ENCODE measurements at places on chromosomes 2 and 18. TPM values are rescaled to one million over a fixed set of nuclear protein-coding genes. Genes with fewer than 3 reads are reported as not detected.
A peak's percentile ranks its signal among the peaks of the same experiment; 100 is the strongest.

- DNase-seq: no peak
These were observed 14.4 kb downstream of the SALL3 start for GRCh38 chr18:78994000-78994399.

ALPI gene
- 0.19 TPM for total RNA-seq

DNA sequence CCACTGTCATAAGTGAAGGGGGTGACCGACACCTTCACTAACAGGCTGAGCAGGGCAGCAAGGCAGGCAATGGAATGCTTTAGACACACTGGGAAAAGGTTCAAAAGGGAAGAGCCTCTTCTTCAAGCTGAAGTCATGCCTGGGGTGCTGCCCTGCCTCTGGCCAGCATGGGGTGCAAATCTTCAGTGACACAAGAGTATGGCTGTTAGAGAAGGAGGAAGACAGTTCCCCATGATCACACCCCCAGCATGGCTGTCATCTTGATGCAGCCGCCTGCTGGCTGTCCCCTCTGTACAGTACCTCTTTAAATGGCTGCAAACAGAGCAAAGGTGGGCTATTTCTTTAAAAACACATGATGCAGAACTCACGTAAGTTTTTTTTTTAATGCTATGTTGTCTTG lies 71.9 kb downstream of the INPP4A start:
- DNase-seq: no peak

DNA sequence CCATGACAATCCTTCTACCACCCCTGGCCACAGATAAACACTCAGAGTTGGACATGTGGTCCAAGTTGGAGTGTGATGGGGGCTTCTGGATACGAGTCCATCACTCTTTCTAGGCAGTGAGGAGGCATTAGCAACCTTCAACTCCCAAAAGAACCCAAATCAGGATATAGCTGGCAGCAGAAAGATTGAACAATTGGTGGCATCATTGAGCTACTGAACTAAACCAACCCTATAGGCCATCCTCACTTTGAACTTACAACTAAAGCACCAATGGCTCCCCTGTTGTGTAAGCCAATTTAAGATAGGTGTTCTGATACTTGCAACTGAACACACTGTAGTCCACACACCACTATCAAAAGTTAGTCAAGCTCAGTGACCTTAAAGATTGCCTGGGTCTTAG lies 24.0 kb upstream of the MARCO start:
- no peak for DNase-seq

DNA sequence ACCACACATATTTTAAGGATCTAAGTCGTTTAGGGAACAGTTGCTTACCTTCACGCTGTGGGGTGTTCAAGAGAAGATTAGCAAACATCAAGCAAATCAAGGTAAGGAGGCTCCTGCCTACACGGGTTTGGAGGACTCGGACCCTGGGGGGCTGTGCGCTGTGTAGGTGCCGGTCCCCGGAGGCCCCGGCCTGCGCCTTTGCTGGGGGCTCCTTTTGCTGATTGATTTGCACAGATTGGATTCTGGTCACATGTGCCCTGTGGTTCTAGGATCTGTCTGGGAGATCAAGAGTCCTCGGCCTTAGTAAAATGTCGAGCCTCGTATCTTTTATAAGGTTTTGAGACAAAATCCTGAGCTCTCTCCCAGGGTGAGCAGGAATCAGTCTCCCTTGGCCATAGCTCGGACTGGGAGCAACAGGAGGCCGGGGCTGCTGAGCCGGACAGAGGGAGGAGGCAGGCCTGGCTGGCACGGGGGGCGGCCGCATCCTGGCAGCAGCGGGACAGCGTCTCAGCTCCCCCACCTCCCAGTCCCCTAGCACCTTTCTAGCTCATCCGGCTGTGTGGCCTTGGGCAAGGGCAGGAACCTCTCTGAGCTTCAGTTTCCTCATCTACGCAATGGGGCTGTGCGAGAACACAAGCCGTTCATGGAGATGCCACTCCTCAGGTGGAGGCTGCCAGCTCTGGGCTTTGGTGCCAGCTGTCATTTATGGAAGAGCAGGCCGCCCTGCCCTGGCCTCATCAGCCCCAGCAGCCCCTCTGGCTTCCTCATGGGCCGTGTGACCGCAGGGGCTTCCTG lies 147.2 kb downstream of the MBP start:
- no peak for DNase-seq

DNA sequence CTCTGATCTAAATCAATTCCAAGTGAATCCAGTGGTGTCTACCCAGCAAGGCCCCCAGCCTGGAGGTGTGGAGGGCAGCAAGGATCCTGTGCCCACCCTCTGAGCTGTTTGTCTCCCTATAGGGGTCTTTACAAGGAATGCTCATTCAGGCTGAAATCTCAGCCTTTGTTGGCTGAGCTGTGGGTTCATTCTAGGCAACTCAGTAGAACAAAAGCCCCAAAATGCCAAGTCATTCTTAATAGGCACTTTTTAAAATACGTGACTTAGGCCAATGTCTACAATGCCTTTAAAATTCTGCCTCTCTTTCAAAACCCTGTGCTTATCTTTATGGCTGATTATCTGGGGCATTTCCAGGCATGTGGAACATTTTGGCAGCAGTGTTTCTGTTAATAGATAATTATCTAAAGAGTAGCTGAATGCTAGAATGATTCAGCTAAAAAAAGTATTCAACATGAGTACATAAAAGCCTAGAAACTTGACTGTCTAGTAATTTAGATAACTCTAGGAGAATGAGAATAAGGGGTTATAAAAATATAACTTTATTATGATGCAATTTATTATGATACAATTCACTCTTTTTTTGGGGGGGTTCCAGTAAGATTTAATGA lies 7.4 kb downstream of the UGT1A6 start:
- DNase-seq: no peak

GULP1 gene
- 4.8 TPM for total RNA-seq

- DNase-seq: no peak
These were observed 56.5 kb downstream of the CIB4 start for GRCh38 chr2:26584656-26585055.

DNA sequence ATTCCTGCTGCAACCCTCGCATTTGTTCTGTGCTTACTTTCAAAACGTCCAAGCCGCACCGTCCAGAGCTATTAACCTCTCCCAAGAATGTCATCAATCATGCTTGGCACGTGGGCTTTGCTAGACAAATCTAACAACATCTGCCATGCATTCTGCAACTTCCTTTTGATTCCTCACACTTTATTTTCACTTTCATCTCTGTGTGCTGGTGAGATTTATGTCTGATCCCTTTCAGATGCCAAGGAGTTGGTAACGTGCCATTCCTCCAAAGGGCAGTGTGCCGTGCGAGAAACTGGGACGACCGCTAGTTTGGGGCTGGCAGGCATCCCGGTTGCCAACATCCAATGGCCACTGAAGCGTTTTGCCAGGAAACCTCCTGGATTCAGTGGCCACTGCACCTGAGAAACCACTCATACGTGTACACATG lies 230.0 kb upstream of the PARD3B start:
- DNase-seq: no peak

- no peak for DNase-seq
These were observed 140.5 kb downstream of the PTH2R start for GRCh38 chr2:208546860-208547650.

DNA sequence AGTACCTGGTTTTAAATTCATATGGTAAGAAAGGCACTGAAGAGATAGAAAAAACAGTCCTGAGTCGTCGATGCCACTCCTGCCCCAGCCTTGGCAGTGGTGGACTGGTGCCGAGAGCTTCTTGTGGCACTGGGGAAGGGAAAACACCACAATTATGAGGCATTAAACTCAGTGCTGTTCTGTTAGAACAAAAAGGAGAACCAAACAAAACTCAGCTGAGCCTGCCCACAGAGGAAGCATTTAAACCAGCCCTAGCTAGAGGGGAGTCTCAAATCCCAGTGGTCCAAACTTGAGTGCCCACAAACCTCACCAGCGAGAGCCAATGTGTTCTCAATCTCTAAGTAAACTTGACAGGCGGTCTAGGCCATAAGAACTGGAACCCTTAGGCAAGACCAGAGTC lies 1254.5 kb upstream of the FAM98A start:
- DNase-seq: no peak

DNA sequence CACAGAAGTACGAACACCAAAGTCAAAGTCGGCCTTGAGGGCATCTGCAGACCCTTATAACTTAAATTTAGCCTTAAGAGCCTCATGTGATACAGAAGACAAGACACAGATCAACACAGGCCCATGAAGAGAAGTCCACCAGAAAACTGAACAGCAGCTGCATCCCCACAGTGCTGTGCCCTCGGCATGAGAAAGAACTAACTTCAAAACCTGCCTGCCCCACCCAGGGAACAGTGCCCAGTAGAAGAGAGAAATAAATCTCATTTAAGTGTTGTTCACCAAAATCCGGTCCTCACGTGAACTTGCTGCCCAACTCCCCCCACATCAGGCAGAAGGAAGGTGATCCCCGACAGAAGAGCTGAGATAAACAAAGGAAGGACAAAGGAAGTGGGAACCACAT lies 73.7 kb downstream of the PXDN start:
- DNase-seq: no peak

DNA sequence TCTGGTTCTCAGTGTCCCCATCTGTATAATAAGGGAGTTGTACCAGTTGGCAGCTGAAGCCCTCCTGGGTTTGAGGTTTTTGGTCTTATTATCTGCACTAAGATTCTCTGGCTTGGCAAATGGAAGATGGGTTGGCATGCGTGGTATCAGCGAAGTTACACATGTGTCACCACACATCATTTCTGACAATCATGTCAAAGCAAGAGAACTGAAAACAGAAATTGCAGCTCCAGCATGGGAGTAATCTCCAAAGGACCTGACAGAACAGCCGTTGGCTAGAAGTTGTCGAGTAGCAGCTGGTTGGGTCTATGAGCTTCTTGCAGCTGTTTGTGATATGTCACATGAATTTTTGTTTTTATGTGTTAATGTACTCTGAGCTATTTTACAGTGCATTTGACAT lies 317.4 kb downstream of the SLC4A3 start:
- no peak for DNase-seq

DNA sequence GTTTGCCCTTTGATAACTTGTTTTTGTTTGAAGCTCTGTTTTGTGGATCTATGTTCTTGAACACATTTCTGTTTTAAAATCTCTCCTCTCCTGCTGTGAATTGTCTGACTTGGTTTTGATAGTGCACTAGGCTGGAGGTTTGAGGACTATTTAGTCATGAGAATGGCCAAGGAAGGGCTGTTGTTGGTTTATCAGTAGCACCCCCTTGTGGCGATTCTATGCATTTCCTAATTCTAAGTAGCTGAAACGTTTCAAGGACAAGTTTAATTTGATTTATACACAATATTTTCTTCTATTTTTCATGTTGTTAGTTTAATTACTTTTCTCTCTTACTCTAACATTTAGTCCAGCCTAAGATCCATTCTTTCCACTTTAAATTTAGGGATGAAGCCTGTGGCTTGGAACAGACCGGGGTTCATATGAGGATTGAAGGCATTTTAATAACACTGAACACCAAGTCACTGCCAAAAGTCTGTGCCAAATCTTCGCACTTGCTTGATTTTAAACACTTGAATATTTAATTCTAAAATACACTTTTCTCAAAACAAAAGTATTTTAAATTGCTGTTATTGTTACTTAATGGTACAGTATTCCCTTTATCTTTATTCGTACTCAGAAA lies 166.0 kb downstream of the SOCS6 start:
- DNase-seq: peak; percentile 63

DNA sequence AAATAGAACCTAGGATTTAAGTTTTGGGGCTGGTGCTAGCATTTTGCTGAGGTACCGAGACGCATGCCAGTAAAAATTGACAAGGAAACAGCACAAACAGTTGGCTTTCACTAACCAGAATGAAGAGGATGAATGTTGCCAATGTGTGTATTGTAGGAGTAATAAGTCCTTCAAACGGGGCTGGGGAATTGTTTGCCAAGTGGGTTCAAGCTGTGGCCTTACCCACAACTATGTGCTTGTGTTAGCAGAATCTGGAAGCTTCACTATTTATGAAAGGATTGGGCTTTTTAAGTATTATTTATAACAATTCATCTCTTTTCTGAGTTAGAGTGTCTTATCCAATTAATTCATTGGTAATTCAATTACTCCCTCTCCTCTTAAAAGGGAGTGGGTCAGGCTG lies 15.0 kb upstream of the KIF5C start:
- no peak for DNase-seq

DNA sequence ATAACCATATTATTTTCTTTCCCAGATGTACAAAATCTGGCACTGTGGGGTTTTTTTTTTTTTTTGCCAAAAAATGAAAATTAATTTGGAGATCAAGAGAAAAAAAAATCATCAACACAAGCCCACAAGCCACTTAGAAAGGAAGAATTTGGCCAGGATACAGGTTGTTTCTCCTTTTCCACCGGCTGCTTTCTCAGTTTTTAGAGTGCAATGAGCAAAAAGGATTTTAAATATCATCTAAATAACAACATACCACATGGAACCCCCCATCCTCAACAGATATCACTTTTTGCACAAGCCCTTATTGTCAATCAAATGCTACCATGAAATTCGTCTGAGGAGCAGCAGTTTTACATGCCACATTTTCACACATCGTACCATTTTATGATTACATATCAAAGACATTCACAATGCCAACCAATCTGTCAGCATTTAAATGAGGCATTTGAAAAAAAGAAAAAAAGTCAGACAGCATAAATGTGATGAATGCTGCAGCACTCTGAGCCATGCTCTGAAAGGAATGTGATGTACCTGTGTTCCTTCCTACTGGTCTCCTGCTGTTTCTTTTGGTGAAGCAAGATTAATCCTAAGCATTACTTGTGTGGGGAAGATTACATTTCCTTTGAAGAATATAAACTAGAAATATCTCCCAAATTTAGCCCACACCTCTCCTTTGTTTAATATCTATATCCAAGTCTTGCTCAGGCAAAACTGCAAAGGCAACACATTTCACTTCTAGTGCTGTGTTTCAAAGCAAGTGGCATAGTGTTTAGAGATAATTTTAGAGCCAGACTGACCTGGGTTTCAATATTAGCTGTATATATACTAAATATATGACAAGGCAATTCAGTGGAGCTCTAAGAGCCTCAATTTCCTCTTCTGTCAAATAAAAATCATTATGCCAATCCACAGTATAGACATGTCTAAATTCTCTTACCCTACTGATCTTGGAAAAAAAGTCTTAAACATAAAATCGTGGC lies 391.3 kb downstream of the CMPK2 start:
- DNase-seq: no peak

TCF7L1 gene
- total RNA-seq: 0.90 TPM

TBC1D8 gene
- total RNA-seq: 7.7 TPM

DNA sequence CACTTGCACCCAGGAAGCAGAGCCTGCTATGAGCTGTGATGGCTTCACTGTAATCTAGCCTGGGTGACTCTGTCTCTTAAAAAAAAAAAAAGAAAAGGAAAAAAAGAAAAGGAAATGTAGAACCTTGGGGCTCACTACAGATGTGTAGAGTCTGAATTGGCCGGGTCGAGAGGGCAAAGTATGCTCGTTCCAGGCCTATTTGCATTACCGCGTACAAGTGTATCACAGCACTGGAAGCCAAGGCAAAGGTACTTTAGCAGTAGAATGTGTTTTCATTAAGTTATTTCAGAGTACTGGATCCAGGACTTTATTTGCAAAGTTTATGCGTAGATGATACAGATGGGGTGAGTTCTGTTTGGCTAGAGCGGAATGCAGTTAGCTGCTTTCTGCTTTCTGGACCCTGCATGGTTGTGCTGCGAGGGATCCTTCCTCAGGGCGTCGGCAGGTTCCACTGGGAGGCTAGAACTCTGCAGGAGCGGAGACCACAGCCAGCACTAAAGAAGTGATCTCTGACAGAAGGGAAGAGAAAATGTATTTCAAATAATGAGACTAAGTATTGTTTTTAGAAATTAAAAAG lies 51.8 kb downstream of the LDLRAD4 start:
- DNase-seq: no peak
